ENCODE measurements at places on chromosomes 2 and 18.

DNA sequence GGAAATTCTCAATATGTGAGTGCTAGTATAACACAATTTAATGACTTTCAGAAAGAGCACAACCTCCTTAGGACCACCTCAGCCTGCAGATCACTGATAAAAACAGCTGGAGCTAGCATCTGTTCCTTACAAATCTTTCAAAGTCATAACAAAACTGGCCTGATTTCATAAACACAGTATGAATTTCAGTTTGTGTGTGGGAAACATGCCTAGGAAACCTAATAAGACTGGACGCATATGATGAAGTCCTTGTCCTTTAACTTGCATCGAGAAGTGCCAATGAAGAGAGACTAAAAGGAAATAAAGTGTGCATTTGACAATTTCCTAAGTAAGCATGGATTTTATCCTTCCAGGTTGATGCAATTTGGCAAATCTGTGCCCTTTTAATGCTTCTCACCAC lies 74.1 kb upstream of the KLHL14 start:
- no peak for DNase-seq

- peak; percentile 99 for DNase-seq
These were observed 159.2 kb upstream of the THUMPD2 start for GRCh38 chr2:39938035-39938835.

GRCh38 chr2:54957321-54957999 lies 92.8 kb downstream of the RTN4 start:
- DNase-seq: no peak

GRCh38 chr2:174607989-174608865 lies 10.6 kb upstream of the WIPF1 start:
- no peak for DNase-seq

DNA sequence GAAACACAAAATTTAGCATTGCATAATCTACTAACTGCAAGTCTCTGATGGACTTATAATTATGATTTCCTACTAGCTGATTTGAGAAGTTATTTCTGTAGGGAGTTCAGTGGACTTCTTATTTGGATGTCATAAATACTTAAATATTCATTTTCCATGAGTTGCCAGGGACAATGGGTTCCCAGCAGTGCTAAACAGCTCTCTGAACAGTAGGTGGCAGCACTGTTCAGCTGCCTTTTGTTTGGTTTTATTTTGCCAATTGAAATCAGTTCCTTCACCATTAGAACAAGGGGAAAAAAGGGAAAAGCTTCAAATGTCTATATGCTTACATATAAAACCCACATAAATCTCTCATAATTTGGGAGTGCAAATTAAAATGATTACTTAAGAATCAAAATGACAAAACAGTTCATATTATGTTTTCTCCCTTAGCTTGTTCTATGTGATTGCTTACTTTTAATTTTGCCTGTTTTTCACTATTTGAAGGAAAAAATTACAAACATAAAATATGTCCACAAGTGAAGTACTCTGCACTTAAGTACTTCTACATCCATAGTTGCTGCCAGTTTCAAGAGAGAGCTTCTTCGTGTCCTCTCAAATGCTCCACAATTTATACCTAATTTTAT lies 898.9 kb downstream of the CPS1 start:
- DNase-seq: peak; percentile 6

DNA sequence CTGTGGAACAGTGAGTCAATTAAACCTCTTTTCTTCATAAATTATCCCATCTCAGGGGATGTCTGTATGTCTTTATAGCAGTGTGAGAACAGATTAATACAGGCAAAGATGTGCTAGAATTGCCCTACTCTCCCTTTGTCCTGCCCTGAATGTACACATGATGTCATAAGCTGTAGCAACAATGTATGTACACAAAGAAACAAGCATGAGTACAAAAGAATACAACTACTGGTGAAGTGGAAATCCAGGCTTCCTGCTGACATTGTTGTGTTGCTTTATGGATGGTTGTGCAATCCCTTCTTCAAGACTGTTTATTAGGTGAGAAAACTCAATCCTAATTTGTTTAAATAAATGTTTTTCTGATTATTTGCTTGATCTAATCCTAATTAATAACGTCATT lies 446.6 kb downstream of the DSC3 start:
- DNase-seq: no peak

DNA sequence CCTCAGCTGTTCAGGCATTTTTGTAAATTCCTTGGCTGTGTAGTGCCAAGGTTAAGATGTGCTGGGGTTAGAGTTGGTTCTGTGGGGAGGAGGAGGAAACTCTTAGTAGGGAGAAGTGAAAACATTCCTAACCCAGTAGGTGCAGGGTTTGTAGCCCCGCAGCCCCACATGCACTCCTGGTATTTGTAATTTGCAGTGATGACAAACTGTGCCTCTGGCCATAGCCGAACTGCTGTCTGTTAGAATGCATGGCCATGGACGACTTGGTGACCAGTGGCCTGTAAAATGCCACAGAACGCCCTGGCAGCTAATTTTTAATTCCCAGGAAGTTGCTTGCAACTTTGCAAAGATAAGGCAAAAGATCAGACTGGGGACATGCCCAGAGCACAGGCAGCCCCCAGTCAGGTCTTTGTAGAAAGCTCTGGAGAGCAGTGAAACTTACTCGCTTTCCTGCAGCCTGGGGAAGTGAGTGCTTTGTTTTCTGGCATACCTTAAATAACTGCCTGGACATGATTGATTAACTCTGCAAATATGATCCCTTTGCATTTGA lies 38.4 kb downstream of the LYPD6B start:
- DNase-seq: no peak
